ENCODE measurements at places on chromosomes 7 and 10.

- DNase-seq: no peak
These were observed 16.6 kb downstream of the PLPP4 start for GRCh38 chr10:120473593-120473992.

DNA sequence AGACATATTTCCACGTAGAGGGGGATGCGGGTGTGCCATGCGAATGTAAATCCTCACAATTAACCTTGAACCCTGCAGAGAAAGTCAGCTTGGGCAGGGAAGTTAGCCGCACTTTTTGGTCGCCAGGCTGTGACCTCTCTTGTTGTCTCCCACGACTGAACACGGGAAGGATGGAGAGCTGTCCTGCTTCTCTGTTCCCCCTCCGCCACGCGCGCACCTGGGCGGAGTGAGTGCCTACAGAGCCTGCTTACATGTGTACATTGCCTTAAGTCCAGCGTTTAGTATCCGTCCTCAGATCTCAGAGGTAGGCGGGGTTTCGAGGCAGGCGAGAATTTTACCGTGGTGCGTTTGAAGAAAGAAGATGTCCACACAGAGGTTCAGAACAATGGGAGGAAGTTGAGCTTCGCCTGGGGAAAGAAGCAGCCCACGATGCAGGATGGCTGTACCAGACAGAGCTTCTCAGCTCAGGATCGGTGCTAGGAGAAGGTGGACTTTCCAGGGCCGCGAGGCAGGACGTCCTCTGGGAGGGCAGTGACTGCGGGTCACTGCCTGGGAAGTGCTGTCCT, 482 bp upstream of the ERCC6 start:
- peak; percentile 44 for DNase-seq

- DNase-seq: peak; percentile 56
These were observed 119.9 kb downstream of the TFEC start for GRCh38 chr7:115910541-115911164.

- no peak for DNase-seq
These were observed 8.8 kb downstream of the GATA3 start for GRCh38 chr10:8063128-8063908.

GRCh38 chr10:61110188-61110844, 166.3 kb upstream of the RHOBTB1 start:
- DNase-seq: no peak

GRCh38 chr7:113664867-113665266, 253.9 kb downstream of the PPP1R3A start:
- no peak for DNase-seq

- no peak for DNase-seq
These were observed 43.6 kb downstream of the PLCE1 start for GRCh38 chr10:94037286-94037685.

DNA sequence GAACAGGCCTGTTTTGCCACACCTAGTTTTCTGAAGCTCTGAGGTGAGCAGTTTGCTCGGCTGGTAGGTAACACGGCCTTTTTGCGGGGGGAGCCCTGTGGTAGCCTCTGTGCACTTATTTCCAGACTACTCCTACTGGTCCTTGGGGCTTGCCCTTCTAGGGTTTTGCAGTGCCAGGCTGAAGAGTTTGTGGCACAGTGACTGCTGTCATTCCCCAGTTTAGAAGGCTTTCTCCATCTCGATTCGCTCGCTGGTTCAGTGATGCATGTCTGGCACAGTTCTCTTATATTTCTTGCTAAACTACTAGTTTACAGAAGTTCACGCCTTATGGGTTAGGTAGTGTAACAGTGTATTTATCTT, 711 bp downstream of the KIF20B start:
- peak; percentile 7 for DNase-seq

GRCh38 chr10:132637477-132638129, 100.0 kb downstream of the INPP5A start:
- peak; percentile 80 for DNase-seq

GRCh38 chr7:531777-532176, 12.1 kb upstream of the PDGFA start:
- no peak for DNase-seq

GRCh38 chr10:44983066-44983894, 4.7 kb upstream of the DEPP1 start:
- no peak for DNase-seq

DNA sequence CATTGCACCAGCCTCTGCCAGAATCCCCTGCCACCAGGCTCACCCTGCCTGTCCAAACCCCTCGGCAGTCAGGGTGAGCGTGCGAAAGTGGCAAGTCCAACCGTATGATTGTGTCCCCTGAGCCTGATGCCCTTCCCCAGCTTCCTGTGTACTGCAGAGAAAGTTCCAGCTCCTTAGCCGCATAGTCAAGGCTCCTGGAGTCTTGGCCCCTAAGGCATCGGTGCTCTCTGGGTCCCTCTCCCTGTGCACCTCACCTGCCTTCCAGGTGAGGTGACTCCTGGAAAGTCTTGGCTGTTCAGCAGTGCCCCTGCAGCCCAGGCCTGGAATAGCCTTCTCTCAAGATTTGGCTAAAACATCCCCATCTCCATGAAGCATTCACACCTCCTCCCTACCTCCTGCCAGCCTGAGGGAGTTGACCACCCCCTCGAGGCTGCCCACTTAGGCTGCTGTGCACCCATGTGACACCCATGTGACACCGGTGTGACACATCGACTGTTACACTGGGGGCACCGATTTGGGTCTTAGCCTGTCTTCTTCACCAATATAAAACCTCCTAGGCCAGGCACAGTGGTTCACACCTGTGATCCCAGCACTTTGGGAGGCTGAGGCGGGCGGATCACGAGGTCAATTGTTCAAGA, 56.1 kb upstream of the ELN start:
- DNase-seq: no peak

GRCh38 chr10:70440296-70441160, 953 bp downstream of the NODAL start:
- DNase-seq: no peak

DNA sequence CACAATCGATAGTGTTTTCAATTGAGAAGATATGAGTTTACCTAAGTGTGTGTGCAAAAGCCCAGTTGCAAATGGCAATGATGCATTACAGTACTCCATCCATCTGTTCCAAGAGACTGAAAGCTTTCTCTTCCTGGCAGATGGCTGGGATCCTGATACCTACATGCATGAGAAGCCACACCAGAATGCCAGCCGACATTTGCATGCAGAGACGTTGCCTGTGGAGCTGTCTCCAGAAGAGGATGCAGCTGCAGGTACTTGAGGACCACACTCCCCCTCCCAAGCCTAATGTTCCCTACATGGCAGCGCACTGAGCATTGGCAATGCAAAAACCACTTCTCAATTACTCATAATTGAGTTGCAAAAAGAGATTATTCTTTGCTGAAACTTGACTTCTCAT, 332.1 kb downstream of the WDR11 start:
- DNase-seq: no peak

DNA sequence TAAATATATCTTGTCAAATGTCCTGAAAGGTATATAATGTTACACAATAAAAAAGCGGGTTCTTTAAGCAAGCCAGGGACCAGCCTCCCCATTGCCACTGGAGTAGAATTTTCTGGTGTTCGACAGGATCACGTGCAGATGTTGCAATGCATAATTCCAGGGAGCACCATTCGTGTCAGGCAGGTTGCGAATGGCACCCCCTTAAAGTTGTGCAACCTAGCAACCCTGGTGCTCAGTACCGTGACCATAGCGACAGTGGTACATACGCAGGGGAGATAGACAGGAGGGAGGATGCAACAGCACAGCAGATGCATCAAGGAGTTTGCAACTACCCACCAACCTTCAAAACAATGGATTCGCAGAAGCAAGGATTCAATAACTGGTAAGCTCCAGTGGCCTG, 6.6 kb upstream of the BMPR1A start:
- no peak for DNase-seq

- DNase-seq: no peak
These were observed 113.7 kb downstream of the LRMDA start for GRCh38 chr10:75544993-75545706.

DNA sequence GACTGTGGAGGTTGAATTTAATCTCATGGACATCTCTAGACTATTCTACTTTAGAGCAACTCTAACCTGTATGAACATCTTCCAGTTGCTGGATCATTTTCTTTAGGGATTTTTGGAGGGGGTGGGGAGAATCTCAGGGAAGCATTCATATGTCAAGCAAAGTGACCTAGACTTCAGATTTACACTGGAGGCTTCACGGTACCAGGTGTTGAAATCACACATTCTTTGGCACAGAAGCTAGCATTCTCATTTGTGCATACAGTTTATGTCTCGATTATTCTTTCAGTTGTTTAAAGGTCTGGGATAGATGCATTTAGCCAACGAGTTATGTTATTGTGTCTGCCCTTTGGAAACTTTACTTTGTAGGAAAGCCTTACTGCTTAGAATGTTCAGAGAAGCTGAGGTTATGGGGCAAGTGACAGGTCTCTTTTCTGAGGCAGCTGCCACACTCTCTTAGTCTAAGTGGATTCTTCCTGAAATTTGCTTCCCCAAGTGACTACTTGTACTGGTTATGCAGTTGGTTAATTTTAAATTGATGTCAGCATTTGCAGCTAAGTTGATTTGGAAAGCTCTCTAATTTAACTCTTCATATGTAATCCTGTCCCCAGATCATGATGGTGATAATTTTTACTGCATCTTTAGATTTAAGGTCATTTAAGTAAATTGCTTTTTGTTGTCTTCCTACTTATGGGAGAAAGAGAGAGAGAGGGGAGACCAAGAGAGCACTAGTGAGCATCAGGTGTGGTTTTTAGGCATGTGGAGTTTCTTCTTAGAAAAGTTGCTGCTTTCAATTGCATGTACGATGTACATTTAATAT, 153.8 kb downstream of the PRKG1 start:
- DNase-seq: no peak

DNA sequence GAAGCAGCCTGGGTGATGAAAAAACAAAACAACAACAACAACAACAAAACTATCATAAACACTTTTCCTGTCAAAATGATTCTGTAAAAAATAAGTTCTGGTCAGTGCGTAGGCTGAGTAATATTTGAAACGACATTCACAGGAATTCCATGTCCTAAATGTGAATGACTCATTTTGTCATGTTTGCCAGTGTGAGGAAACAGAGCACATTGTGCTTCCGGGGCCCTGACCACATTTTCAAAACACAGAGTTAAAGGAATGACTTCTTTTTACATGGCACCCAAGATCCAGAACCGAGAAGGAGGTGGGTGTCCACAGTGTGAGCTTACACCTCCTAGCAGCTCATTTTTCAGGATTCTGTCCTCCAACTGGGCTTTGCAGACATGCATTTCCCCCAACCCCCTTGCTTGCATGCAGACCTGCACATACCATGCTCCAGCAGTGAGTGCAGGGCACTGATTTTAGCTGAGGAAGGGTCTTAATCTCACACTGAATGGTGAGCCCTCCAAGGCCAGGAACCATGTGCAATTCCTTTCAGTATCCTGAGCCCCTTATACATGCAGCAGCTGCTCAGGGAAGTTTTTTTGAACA, 3.0 kb downstream of the CLRN3 start:
- no peak for DNase-seq

DNA sequence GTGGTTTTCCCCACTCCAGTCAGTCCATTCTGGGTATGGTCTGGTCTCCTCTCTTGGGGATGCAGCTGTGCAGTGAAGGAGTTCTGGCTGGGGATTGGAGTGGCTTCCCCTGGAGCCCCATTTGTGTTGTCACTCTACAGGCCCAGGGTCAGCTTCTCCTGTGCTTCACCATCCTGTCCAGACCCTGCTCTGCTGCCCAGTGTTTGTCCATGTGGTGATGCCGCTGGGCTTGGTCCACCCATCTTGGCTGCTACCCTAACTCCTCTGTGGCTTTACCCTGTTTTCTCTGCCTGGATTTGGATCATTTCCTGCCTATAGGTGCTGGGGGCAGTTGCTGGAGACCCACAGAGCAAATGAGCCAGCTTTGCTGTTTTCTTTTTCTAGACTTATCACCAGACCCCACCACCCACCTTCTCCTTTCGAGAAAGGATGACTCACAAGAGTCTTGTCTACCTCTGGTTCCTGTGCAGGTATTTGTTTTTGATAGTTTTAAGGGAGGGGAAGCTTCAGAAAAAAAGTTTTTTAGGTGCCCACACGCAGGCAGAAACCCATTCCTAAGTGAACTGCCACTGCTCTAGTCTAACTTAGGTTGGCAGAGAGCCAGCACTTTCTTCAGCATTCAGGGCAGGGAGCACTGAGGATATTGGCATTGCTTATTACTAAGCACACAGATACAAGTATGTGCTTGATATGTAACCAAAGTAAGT, 8.5 kb downstream of the ZDHHC16 start:
- DNase-seq: no peak

DNA sequence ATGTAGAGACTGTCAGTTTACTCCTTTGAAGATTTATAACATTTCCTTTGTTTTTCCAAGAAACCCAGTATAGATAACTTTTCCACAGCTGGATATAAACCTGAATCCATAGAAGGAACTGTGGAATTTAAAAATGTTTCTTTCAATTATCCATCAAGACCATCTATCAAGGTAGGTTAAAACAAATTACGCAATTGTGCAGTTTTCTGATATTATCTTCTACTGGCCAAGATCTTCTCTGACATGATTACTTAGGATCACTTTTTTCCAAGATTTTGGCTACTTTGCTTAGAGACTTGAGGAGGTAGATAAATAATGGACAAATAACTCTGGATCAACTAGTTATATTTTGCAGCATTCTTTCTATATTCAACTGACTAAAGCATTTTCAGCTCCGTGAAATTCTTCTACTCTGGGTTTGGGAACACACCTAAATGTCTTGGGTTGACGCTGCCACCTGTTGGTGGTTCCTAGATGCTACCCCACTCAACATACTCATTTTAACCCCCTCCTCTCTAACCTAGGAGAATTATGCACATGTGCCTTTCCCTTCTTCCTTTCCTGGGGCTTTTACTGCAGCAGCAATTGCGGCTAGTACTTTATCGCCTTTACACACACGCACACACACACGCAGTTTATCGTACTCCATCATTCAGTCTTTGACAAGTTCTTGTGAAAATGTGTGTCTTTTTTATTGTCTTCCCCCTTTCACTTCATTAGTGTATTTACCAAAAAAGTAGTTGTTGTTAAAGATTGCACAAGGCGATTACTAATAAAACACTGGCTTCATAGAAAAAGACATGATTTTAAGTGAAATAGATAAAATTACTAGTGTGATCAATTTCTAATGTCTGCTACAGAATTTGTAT, 32.7 kb downstream of the ABCB5 start:
- peak; percentile 25 for DNase-seq

GRCh38 chr7:135685306-135686084, 23.2 kb downstream of the STMP1 start:
- DNase-seq: no peak

DNA sequence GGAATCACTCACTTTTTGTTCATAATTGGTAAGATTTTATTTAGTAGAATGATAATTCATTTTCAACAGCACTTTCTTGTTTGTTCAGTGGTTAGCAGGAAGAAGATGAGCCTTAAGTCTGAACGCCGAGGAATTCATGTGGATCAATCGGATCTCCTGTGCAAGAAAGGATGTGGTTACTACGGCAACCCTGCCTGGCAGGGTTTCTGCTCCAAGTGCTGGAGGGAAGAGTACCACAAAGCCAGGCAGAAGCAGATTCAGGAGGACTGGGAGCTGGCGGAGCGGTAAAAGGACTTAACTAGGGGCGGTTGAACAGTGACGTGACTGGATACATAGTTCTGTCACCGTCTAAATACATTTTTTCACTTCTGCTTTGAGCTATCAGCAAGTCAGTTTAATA, 31.3 kb downstream of the RABGEF1 start:
- no peak for DNase-seq
